ENCODE measurements at places on chromosomes 6 and 20.

GRCh38 chr6:161300823-161301222 is 27.0 kb upstream of the AGPAT4 start:
- no peak for DNase-seq

DNA sequence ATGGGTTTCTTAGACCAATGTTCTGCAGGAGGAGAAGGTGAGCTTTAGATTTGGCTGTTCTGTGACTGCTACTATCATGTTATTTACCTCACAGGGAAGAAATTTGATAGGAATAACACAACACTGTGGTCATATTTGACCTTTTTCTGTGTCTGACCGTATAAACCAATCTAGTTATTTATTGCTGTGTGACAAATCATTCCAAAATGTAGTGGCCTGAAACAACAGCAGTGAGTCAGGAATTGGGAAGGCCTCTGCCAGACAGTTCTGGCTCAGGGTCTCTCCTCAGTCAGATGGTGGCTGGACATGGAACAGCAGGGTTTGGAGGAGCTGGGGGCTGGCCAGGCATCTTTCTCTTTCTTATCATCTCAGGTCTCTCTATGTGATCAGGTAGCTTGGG is 33.0 kb downstream of the RIPOR2 start:
- no peak for DNase-seq

GRCh38 chr6:33732817-33733708 is 13.6 kb downstream of the IP6K3 start:
- no peak for DNase-seq

DNA sequence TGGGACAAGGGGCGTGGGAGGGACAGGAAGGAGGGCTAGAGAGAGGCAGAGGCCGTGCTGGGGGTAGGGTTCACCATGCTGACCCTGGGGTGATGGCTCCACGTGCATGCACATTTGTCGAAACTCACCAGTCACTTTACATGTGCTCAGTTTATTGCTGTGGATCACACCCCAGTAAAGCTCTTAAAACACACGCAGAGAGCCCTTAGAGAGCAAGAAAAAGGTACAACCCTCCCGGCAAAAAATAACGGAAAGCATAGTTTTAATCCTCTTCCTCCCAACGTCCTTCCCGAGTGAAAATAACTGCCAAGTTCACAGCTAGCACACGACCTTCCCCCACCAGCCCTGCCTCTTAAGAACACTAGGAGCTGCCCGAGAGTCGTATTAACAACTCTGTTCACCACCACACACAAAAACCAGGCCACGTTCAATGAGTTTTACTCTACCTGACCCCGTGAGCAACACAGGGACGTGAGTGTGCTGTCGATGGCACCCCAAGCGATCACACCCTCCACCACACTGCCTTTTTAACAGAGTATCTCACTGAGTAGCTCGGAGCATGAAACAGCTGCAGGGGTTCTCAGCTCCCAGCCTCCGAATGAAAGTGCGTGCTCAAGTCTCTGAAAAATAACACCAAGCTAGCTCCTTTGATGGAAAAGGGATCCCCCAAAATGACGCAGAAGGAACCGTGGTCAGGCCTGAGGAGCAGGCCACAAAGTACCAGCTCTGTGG is 39.7 kb downstream of the TAF4 start:
- DNase-seq: peak; percentile 20

- no peak for DNase-seq
These were observed 22.1 kb downstream of the PABPC1L start for GRCh38 chr20:44931911-44932310.

GRCh38 chr6:31472259-31472658 is 25.7 kb upstream of the MICB start:
- no peak for DNase-seq

DNA sequence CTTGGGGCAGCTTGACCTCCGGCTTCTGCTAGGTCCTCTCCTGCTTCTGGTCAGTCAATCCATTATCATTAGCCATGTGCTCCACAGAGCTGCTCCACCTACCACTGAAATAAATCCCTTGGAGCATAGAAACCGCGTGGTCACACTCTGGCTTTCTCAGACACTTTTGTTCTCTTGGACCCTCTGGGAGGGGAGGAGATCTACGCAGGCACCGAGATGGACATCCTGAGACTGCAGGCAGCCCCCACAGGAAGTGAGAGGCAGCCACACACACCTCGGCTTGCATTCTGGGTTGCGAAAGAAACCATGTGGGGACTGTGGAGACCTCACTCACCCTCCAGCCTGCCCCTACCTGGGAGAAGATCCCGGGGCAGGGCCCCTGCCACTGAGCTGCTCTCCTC is 79.5 kb downstream of the FYN start:
- peak; percentile 65 for DNase-seq

DNA sequence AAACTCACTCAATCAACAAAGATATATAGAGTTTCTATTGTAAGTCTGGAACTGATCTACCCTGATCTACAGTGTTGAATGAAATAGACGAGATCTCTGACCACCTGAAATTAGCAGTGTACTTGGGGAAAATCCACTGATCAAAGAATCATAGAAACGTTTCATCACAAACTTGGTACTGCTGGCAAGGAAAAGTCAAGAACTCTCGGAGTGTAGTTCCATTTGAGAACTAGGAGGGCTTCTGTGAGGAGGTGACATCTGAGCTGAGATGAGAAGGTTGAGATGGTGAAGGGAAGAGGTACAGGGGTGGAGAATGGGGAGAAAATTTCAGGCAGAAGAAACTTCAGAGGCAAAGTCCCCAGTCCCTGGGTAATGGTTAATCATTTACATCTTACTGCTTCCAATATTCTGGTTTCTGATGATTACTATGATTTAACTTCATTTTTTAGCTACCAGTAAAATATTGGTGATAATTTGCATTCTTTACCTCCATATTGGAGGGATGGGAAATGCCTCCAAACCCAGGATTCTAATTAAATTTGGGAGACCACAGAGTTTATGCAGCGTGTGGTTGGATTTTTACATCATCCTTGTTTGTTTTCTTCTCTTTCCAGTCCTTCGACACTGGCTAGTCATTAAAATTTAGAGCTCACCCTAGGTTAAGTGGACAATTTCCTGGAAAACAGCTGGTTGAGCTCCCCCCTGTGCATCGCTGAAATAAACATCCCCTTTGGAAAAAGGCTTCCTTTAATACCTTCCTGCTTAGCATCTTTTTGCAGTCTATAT is 191.9 kb downstream of the BCAS1 start:
- DNase-seq: no peak

DNA sequence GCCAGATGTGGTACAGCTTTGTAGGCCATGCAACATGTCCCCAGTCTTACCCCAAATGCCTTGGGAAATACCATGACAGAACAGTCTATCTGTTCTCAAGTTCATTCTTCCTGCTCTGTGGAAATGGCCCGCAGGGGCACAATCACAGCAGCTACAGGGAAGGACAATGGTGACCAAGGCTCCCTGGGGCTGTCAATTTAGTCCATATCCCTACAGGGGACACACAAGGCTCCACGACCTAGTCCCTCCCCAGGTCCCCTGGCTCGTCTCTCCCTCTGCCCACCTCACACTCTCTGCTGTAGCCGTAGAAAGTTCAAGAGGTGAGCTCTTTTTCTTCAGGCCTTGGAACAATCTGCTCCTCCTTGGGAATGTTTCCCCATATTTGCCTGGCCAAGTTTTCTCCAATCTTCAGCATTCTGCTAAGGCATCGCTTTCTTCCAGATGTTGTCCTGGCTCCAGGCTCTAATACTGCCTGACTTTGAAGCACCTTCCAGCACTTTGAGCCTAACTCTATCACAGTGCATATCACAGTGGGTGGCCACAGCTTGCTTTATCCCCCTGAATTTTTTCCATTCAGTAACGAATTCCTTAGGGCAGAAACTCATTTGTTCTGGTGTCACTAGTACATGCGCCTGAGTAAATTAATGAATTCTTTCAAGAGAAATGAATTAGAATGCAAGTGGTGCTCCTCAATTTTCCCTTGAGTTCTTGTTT is 92.6 kb downstream of the MAP3K7 start:
- no peak for DNase-seq

- DNase-seq: no peak
These were observed 213.1 kb downstream of the RNF144B start for GRCh38 chr6:18600255-18600654.

GRCh38 chr6:124055395-124055794 is 251.7 kb downstream of the NKAIN2 start:
- DNase-seq: no peak

DNA sequence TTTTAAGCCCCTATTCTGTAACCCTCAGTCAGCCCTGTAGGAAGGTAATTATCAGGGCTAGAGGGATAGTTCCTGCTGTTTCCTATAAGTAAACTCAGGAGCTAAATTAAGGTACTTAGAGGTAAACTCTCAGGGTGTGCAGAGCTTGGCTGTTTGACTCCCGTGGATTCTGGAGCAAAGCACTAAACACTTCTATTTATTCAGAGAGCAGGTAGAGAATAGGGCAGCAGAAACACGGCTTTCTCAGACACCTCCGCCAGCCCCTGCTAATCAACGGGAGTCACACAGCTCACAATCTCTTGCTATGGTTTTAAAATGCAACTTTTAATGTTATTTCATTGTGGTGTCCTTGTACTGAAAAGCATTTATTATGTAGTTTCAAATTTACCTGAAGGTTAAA is 21.8 kb downstream of the PRKN start:
- DNase-seq: no peak

GRCh38 chr20:13469262-13469661 is 169.5 kb downstream of the TASP1 start:
- DNase-seq: no peak

DNA sequence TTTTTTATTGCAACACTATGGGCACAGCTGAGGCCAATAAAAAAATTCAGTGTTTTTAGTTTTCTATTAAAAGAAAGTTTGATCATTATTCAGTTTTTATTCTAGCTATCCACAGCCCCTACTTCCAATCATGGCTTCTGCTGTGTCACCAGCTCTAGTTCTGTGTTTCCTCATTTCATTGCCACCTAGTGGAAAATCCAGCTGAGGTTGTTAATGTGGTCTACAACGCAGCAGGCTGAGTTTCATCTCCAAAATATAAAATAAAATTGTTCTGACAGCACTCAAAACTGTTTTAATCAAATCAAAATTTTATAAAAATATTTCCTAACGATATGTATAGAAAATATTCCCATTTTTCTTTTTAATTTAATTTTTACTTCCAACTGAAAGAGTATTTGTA is 13.6 kb downstream of the COL9A1 start:
- DNase-seq: no peak

- no peak for DNase-seq
These were observed 128.1 kb upstream of the AKAP12 start for GRCh38 chr6:151111670-151112069.

- no peak for DNase-seq
These were observed 11.9 kb upstream of the CNR1 start for GRCh38 chr6:88177961-88178464.

DNA sequence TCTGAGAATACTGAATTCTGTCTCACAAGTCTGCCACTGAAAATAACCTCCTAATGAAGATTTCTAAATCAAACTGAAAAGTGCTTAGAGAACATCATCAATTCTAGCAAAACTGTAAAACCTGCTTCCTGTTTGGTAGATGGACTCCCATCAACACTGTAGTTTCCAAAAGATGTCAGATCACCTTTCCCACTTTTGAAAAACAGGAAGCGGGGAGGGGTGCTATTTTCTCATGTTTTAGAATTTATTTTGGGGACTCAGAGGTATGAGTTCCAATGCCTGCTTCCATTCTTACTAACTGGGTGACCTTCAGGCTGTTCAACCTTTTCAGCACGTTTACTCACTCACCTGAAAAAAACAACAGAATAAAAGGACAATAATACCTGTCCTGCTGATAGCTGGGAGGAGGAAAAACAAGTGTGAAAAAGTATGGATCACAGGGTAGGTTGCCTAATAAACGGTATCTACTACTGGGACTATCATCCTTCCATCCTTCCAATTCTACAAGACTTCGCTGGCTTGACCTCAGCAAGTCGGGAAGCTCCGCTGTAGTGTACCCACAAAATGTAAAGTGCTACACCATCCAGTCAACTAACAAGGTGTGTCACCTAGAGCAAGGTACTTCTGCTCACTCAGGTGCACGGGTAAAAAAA is 1.1 kb downstream of the ATP5F1E start:
- no peak for DNase-seq

- peak; percentile 57 for DNase-seq
These were observed 878 bp upstream of the PNRC1 start for GRCh38 chr6:89079511-89080234.

- DNase-seq: no peak
These were observed 34.8 kb downstream of the RNASET2 start for GRCh38 chr6:166921570-166921969.

GRCh38 chr6:53925891-53926290 is 131.1 kb downstream of the LRRC1 start:
- no peak for DNase-seq

GRCh38 chr20:689348-689747 is 13.7 kb upstream of the SCRT2 start:
- no peak for DNase-seq

GRCh38 chr20:20487811-20488210 is 119.9 kb downstream of the INSM1 start:
- DNase-seq: peak; percentile 59

DNA sequence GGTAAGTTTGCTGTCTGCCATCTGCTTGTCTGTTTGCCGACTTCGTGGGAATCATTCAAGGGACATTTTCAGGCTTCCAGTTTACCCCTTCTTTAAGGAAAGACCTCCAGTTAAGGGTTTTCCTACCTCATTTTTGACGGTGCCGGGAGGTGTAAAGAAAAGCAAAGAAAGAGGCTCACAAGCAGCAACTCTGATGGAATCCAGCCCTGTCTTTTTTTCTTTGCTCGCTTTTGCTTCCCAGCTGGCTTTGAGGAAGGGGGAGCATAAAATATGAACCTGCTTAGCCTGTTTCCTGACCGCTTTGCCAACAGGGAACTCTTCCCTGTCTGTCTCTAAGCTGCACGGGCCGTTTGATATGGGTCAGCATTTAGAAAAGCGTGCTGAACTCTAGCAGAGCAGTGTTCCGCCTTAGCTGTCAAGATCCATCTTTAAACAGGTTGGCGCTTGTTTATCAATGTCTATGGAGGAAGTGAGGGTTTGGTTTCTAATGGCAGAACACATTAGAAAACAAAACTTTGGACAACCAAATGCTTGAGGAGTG is 13.8 kb downstream of the SYTL3 start:
- DNase-seq: no peak

- peak; percentile 12 for DNase-seq
These were observed 280.6 kb downstream of the SLC35F1 start for GRCh38 chr6:118187568-118188164.

- peak; percentile 73 for DNase-seq
These were observed 41.8 kb downstream of the RBM38 start for GRCh38 chr20:57432862-57433491.

- no peak for DNase-seq
These were observed 83.9 kb downstream of the ZDHHC14 start for GRCh38 chr6:157464653-157465535.

- no peak for DNase-seq
These were observed 182.4 kb upstream of the MCHR2 start for GRCh38 chr6:100176311-100176950.

- no peak for DNase-seq
These were observed 55.9 kb downstream of the ATXN1 start for GRCh38 chr6:16705081-16705993.

- DNase-seq: no peak
These were observed 8.2 kb downstream of the GCNT2 start for GRCh38 chr6:10529231-10529801.

GRCh38 chr6:167237438-167238145 is 53.5 kb upstream of the UNC93A start:
- DNase-seq: no peak

GRCh38 chr20:6665161-6665560 is 102.3 kb upstream of the BMP2 start:
- DNase-seq: no peak

GRCh38 chr20:52746770-52747169 is 225.4 kb upstream of the TSHZ2 start:
- no peak for DNase-seq

GRCh38 chr6:102525336-102525735 is 1131.8 kb downstream of the GRIK2 start:
- no peak for DNase-seq

GRCh38 chr6:2988094-2988425 is 11.6 kb upstream of the NQO2 start:
- DNase-seq: no peak
